ENCODE measurements at places on chromosomes 13 and 19. TPM values are rescaled to one million over a fixed set of nuclear protein-coding genes. Genes with fewer than 3 reads are reported as not detected.

FBXL12 gene
- 13.9 TPM for polyA plus RNA-seq

CADM4 gene
- polyA plus RNA-seq = 17.6 TPM

VSIG10L gene
- 2.0 TPM for polyA plus RNA-seq

HRC gene
- polyA plus RNA-seq = 712 TPM

FFAR1 gene
- polyA plus RNA-seq = not detected

MOB3A gene
- polyA plus RNA-seq = 9.5 TPM

SIRT2 gene
- 96.5 TPM for polyA plus RNA-seq

SELENOV gene
- polyA plus RNA-seq = not detected

CCL25 gene
- polyA plus RNA-seq = not detected

ZNF880 gene
- polyA plus RNA-seq = 18.3 TPM

SLC7A10 gene
- 0.70 TPM for polyA plus RNA-seq

MYH14 gene
- 73.6 TPM for polyA plus RNA-seq

CD79A gene
- 0.09 TPM for polyA plus RNA-seq

MEIOSIN gene
- 0.41 TPM for polyA plus RNA-seq

N4BP2L1 gene
- 6.9 TPM for polyA plus RNA-seq

KLK15 gene
- polyA plus RNA-seq = not detected

BEST2 gene
- polyA plus RNA-seq = not detected

TEX26 gene
- polyA plus RNA-seq = 0.27 TPM

ZNF90 gene
- 0.91 TPM for polyA plus RNA-seq

CYP2A7 gene
- polyA plus RNA-seq = not detected

TEAD2 gene
- polyA plus RNA-seq = 48.0 TPM

PINLYP gene
- polyA plus RNA-seq = 9.8 TPM

ZNF440 gene
- polyA plus RNA-seq = 4.0 TPM

ZNF134 gene
- 5.5 TPM for polyA plus RNA-seq

PPFIA3 gene
- 13.2 TPM for polyA plus RNA-seq
